ENCODE measurements at places on chromosomes 11 and 22.

- no peak for DNase-seq
Observed at GRCh38 chr11:128757886-128758612, 64.2 kb downstream of the FLI1 start.

- DNase-seq, result no peak
Observed at GRCh38 chr11:109604481-109605400, 182.8 kb downstream of the C11orf87 start.

DNA sequence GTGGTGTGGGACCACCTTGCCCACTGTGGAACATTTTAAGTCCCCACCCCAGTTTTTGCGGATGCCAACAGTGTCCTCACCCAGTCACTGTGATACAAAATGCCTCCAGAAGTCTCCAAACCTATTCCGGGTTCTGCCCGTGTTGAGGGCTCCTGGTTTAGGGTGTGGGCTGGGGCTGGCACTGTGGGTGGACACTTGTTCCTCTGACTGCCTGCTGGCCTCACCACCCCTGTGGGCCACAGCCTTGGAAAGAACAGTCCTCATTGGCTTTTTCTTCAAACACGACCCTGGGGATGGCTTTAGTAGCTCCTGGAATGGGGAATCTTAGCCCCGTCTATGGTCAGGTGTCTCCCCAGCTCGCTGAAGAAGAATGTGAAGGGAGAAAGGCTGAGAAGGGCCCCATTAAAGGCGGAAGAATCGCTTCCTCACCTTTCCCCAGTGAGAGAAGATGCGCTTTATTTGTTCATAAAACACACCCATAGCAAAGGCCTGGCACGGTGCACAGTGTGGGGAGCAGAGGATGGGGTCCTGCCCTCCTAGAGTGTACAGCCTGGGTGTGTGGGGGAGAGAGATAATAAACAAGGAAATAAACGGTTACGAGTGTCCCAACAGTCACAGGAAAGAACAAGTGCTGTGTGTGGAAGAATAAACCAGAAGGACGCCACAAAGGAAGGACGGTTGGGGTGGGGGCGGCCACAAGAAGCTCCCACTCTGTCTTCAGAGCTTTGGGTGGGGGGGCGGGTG lies 91.6 kb upstream of the SLC22A12 start:
- DNase-seq, result no peak

- no peak for DNase-seq
Observed at GRCh38 chr11:47907499-47907898, 59.3 kb upstream of the NUP160 start.

DNA sequence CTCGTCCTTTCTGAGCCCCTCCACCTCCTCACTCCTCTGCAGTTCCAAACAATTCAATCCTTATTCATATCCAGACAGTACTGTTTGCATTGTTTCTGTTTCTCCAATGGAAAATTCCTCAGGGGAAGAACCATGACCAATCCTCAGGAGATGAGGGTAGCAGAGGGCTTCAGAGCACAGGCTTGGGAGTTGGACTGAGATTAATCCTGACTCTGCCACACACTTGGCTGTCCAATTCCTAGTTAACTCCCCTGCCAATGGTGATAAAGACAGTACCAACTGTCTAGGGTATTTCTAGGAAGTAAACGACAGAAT lies 58.0 kb downstream of the MICAL3 start:
- DNase-seq, result no peak

DNA sequence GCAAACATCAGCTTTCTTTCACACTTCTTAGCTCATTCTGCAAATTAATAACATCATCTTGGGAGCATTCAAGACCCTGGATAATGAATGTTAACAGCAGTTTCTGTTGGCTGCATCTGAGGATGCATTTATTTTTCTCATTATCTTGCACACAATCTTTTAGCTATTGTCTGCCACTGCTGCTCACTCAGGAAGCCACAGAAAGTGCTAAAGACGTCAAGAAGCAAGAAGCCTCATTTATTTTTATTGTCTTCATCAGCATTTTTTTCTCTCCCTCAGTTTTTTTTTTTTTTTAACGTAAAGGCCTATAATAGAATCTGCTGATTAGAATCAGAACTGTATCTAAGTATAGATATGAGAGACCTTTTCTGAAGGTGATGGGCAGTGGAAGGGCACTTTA lies 1339.4 kb downstream of the FAM181B start:
- no peak for DNase-seq

All from upper lobe of left lung (tissue), 6 donors.